ENCODE measurements at places on chromosomes 4 and X.
A peak's percentile ranks its signal among the peaks of the same experiment; 100 is the strongest.

GRCh38 chr4:100075486-100076270 lies 114.6 kb downstream of the DDIT4L start:
- DNase-seq: no peak

GRCh38 chr4:143186212-143186611 lies 1.5 kb downstream of the USP38 start:
- peak; percentile 38 for DNase-seq

- DNase-seq: no peak
Observed at GRCh38 chrX:14594521-14594920, 65.2 kb downstream of the GLRA2 start.

GRCh38 chr4:6107114-6107791 lies 89.0 kb upstream of the C4orf50 start:
- no peak for DNase-seq

GRCh38 chr4:102554482-102554881 lies 53.3 kb downstream of the NFKB1 start:
- peak; percentile 64 for DNase-seq

GRCh38 chrX:23844502-23845138 lies 61.6 kb downstream of the SAT1 start:
- peak; percentile 45 for DNase-seq

- DNase-seq: no peak
Observed at GRCh38 chr4:9921326-9921725, 100.0 kb downstream of the SLC2A9 start.

DNA sequence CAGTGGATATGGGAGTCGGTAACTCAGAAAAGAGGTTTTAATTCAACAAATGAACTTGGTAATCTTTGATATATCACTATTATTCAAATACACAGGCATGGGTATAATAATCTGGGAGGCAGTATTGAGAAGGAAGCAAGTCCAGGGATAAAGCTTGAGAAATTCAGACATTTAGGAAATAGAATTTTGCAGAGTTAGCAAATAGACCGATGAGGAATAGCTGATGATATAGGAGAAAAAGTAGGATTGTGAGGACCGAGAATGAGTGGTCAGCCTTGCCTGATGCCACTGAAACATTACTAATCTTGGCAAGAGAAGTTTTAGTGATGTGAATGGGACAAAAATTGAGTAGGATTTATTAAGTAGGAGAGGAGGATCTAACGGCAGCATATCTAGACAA lies 71.9 kb downstream of the TLL1 start:
- no peak for DNase-seq

- DNase-seq: no peak
Observed at GRCh38 chr4:101104312-101105052, 242.8 kb downstream of the PPP3CA start.

DNA sequence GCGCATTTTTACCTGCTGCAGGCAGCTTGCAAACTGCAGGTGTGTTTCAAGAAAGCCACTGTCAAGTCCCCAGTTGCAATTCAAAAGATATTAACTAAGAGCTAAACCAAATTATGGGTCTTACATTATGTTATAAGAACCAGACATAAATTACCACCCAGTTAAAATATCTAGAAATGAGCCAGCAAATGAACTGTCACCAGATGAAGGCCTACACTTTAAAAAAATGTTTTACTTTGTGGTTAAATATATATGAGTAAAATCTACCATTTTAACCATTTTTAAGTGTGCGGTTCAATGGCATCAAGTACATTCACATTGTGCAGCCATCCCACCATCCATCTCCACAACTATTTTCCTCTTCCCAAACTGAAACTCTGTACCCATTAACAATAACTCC lies 32.0 kb upstream of the TMEM131L start:
- DNase-seq: no peak

DNA sequence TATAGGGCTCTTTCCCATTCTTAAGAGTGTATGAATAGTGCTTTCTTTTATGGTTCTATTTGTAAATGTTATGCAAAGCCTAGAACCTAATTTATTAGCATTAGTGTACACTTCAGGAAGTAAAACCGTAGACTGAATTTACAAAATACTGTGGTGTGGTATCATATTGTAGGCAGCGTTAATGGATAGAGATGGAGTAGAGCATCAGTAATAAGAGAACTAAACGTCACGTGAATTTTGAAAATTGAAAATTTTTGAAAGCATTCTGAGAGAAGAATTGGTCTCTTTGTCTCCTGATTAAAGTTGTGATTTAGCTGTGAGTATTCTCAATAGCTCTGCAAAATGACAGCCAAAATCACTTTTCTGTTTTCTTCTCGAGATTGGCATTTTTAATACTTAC lies 2.9 kb downstream of the STIM2 start:
- DNase-seq: no peak

- no peak for DNase-seq
Observed at GRCh38 chrX:123736333-123736921, 3.6 kb upstream of the THOC2 start.

Measured in pons (tissue), 1 donor.